Activated naive CD4-positive, alpha-beta T cell treated with anti-CD3 and anti-CD28 coated beads, Interleukin-2, amount 50 U/mL, for 72 hours (primary cell): ENCODE measurements at places on chromosomes 6 and 20.

- DNase-seq: no peak
These were observed 418.4 kb upstream of the JAG1 start for GRCh38 chr20:11092151-11092550.

DNA sequence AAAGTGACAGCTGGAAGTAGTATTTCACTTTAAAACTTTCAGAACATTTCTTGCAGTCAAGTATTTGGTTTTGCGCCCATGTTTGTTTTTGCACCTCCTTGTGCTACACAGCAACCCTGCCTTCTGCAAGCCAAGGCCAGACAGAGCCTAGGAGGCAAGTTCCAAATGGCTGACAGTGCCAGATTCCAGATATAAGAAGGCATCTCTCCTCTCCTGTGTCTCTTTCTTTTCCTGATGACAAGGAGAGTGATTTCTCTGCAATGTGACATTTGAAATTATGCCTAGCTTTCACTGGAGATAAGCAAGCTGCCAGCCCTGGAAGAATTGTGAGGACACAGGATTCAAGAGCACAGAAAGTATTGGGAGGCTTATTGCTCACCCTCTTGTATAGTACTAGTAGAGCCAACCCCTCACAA, 149.1 kb upstream of the TENT5A start:
- DNase-seq: no peak

DNA sequence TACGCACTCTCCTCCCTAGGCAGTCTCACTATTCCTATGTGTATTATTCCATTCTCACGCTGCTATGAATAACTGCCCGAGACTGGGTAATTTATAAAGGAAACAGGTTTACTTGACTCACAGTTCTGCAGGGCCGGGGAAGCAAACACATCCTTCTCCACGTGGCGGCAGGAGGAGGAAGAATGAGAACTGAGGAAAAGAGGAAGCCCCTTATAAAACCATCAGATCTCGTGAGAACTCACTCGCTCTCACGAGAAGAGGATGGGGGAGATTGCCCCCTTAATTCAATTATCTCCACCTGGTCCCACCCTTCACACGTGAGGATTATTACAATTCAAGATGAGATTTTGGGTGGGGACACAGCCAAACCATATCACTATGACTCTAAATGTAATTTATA, 61.9 kb downstream of the ECT2L start:
- DNase-seq: no peak

GRCh38 chr20:25340380-25340779, 50.3 kb downstream of the ABHD12 start:
- DNase-seq: no peak

GRCh38 chr6:35288834-35289233, 8.8 kb upstream of the DEF6 start:
- no peak for DNase-seq

DNA sequence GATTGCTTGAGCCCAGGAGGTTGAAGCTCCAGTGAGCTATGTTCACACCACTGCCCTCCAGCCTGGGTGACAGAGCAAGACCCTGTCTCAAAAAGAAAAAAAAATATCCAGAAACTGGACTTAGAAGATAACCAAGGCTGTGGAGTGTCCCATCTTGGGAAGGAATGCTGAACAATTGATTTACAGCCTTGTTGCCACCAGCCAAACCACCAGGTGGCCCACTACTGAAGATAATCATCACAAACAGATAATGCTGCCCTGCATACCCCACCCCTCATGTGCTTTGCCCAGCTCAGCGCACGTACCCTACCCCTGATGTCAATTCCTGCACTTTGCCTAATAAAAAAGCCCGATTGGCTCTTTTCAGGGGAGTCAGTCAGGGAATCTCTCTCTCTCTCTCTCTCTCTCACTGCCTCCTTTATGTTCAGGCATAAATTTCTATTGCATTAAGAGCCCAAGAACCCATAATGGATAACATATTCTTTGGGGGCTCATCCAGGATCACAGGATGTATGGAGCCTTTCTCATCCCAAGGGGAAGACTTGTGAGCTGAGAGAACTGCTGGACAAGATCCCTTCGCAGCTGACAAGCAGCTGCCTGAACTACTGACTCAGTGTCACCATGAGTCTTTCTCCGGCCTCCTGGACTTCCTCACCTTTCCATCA, 166.4 kb downstream of the CD24 start:
- no peak for DNase-seq

DNA sequence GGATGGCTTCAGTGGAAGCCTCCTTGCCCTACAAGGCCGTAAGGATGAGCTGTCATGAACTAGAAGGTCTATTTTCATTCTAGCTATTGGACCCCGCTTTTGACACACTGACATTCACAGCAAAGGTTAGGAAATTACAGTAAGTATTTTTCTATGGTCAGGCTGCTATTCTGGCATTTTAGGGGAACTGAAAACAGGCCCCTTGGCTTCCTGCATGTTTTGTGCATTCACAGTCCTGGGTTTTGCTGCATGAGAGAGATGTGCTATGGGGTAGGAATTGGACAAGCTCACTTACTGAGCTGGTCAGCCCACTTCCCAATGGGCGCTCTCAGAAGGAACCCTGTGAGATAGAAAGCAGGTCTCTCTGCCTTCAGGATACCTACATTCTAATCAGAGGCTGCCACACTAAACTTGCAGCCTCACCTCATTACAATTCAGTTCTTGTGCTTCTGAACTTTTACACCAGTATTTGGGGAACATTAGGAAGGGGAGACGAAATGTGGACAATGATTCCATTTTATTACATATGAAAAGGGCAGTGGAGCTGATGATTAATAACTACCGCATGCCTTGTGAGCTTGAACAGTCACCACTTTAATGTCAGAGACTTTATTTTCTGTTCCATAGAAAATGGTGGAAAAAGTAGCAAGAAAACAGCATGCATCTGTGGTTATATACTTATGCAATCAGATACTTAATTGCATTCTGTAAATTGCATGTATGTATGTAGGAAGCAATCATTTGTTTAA, 86.6 kb upstream of the TAB2 start:
- no peak for DNase-seq

GRCh38 chr20:63381781-63382431, 20.8 kb upstream of the CHRNA4 start:
- DNase-seq: peak; percentile 68

GRCh38 chr6:167571550-167571949, 246.7 kb downstream of the TTLL2 start:
- DNase-seq: no peak

DNA sequence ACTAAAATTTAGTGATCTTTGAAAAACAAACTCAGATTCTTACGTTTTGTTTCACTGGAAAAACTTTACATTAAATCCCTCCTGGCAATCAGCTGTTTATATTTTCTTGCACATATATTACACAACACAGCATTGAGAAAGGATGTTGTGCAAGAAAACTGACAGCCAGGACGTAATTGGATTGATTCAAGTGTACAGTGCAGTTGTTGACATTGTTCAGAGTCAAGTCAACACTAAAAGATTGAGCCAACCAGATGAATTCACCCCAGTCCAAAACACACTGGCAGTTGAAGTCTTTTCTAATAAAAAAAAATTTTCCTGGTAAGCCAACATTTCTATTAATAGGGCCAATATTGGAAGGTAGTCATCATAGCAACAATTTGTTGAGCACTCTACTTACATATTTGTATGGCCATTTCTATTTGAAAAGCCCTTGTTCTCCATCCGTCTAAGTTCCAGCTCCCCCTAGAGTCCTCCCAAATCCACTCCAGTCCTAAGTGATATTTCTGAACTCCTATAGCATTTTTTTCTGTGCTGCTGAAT, 20.9 kb upstream of the VNN1 start:
- DNase-seq: no peak

DNA sequence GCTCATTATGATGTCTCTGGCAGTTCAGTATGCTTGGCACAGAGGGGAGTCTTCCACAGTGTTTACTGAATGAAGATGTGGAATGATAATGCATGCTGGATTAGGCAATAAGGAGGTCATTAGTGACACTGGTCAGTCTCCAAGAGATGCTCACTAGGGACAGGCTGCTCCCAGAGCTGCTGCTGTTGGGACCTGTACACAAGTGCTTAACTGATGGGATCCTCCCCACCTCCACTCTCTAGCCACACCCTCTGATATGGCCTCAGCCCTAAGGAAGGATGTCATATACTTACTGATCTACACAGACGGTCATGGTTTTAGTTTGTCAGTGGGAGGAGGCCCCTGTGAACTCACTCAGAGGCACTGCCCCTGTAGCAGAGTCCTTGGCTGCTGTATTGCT, 73.4 kb downstream of the MYB start:
- DNase-seq: no peak

DNA sequence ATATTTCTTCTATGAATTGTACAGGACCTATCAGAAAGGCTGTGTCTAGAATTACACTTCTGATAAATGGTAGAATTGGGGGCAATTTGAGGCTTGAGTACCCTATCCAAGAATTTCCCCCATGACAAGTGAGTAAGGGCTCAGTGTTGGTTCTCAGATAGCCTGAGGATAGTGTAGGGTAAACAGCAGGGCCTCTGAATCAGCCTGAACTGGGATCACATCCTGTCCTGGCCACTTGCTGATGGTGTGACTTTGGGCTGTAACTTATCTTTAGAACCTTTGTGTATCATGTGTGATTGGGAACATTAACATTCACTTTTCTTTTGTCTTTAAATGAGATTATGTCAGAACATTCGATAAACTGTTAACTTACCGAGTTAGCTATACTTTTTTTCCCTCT, 151.0 kb downstream of the CLIC5 start:
- DNase-seq: no peak

DNA sequence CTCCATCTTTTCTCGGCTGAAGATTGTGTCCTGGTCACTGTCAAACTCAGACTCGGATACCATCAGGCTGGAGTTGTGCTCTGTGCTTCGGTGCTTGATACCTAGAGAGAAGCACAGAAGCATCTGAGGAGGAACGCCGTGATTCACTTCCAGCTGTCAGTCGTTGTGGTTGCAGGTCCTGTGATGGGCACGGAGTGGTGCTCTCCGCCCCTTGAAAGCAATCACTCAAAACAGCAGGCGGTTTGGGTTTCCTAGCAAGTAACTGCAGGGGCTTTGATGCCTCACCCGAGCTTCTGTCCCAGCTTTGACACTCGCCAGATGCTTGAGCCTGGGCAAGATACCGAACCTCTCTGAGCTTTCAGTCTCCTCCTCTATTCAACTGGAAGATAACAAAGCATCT, 52.5 kb downstream of the ALDH5A1 start:
- peak; percentile 42 for DNase-seq

DNA sequence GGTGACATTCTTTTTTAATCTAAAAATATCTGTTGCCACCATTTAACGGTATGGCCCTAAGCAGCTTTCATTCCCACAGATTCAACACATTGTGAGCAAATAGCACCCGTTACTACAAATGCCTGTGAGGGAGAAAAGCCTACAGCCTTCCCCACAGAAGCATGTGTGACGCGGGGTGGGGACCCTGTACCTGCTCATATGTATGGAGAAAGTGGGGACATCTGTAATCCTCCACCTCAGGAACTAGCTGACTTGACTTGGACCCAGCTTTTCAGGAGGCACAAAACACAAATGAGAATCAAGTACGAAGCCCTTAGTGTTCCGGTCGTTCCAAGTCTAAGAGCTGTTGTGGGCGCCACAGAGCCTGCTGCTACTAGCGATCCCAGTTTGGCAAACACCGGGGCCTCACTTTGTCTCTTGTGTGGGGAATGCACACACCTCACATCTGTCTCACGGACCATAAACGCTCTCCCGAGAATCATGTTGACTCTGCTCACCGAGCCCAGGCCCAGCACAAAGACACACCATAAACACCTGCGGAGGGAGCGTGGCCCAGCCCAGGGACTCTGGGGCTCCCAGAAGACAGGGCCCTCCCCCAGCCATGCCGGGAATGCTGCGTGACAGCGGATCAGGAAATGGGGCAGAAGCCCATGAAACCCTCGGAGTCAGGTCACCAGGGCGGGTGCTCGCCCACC, 21.6 kb downstream of the DLL1 start:
- DNase-seq: no peak

- no peak for DNase-seq
These were observed 33.3 kb upstream of the SASH1 start for GRCh38 chr6:148309301-148309700.

DNA sequence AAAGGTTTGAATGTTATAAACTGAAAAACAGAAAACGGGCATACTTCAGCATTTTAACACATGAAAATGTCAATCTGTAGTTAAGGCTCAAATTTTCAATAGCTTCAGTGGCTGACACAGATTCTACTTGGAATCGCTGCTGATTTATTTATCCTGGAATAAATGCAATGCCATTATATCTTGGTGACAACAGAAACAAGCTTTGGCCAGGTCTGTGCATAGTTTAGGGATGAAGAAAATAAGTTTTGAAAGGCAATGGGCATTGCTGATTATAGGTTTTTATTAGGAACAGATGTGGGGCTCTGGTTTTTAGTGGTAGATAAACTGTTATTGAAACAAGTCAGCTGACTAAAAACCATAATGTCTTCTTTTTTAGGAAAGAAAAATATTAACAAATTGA, 96.8 kb upstream of the SOX4 start:
- DNase-seq: no peak

DNA sequence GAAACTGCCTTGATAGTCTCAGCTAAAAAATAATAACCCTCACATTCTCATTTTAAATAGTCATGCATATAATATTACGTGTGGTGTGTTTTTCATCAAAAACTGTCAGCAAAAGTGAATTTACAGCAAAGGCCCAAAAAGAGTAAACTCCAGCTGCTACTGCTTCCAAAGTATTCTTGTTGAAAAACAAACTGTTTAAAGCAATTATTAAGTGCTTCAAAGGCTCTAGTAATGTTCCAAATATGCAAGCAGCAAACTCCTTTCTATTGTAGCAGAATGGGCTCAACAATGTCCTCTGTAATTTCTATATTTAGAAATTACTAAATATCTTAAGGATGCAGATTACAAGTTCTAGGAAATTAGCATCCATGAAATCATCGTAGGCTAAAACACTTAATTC, 280.0 kb upstream of the TBX18 start:
- DNase-seq: no peak

DNA sequence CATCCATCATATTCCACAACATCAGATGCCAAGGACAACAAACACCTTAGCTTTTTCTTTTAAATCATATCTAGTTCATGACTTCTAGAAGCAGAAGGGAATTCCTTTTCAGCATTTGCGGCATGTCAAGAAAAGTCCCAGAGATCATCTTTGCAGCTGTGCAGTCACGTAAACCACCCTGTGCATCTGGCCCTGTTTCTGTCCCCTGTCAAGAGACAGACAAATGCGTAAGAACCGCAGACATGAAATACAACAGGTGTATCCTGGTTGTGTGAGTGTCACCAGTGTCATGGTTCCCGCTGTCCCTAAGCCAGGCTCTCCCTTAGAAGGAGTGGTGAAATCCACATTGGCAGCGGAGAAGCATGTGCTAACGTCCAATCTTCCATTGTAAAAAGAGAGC, 28.1 kb downstream of the LY86 start:
- DNase-seq: no peak

- no peak for DNase-seq
These were observed 473.5 kb upstream of the SPTLC3 start for GRCh38 chr20:12535316-12535715.

DNA sequence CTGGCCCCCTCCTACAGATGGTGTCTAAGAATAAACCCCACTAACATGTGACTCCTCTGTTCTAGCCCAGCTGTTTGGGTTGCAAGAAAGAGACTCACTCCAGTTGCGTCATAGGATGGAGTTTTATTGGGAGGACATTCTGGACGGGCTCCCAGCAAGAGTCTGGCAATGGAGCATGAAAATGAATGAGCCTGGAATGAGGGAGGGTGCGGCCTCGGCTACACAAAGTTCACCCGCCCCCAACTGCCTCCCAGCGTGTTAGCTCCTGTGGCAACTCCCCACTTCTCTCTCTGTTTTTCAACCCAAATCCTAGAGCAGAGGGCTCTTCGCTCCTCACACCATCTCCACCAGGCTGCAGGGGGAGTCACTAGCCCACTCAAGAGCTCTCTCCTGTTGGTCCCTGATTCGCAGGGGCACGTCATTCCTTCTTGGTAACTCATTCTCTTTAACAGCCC, 5.1 kb upstream of the ADAM33 start:
- DNase-seq: no peak

GRCh38 chr20:6525447-6526303, 241.8 kb upstream of the BMP2 start:
- DNase-seq: no peak
